Brain (organoid and tissue), 16 donors: ENCODE measurements at places on chromosomes 7 and 10. TPM values are rescaled to one million over a fixed set of nuclear protein-coding genes. Genes with fewer than 3 reads are reported as not detected.

The EPHB4 gene
- 3.0 TPM for polyA plus RNA-seq

The KIN gene
- 5.4 TPM for polyA plus RNA-seq

The CRHR2 gene
- polyA plus RNA-seq = 0.49 TPM

The PRSS37 gene
- not detected for polyA plus RNA-seq

The MMRN2 gene
- polyA plus RNA-seq = 11.5 TPM

The LIPN gene
- polyA plus RNA-seq = not detected

The IGFBP3 gene
- 39.9 TPM for polyA plus RNA-seq

The NME8 gene
- polyA plus RNA-seq = not detected

The CCL24 gene
- polyA plus RNA-seq = 1.4 TPM
